Adrenal gland (tissue), 19 donors: ENCODE measurements at places on chromosomes 3 and 15. TPM values are rescaled to one million over a fixed set of nuclear protein-coding genes. Genes with fewer than 3 reads are reported as not detected.

GRCh38 chr3:12428126-12428525 is 56.2 kb upstream of the TSEN2 start:
- no peaks in the 10 kb centered on the region for H3K4me1 ChIP-seq
- H3K36me3 ChIP-seq: no peaks in the 10 kb centered on the region
- DNase-seq: no peak
- H3K4me3 ChIP-seq: no peak overlapping the region
- H3K27me3 ChIP-seq: no peaks in the 10 kb centered on the region

GRCh38 chr3:71926262-71926600 is 141.3 kb upstream of the PROK2 start:
- no peaks in the 10 kb centered on the region for H3K27me3 ChIP-seq
- no peaks in the 10 kb centered on the region for H3K4me1 ChIP-seq
- H3K4me3 ChIP-seq: no peak overlapping the region
- DNase-seq: no peak

- H3K36me3 ChIP-seq: no peaks in the 10 kb centered on the region
- DNase-seq: no peak
- H3K4me1 ChIP-seq: no peaks in the 10 kb centered on the region
- no peak overlapping the region for H3K4me3 ChIP-seq
Measured at GRCh38 chr15:76912430-76912829, 7.3 kb upstream of the SCAPER start.

GRCh38 chr15:98263787-98264186 is 303.3 kb downstream of the ARRDC4 start:
- no peaks in the 10 kb centered on the region for H3K4me1 ChIP-seq
- H3K27ac ChIP-seq: no peak overlapping the region
- no peaks in the 10 kb centered on the region for H3K27me3 ChIP-seq
- H3K36me3 ChIP-seq: no peaks in the 10 kb centered on the region
- DNase-seq: no peak
- no peak overlapping the region for H3K4me3 ChIP-seq

Gene CRABP1
- 1.2 TPM for polyA plus RNA-seq

Gene GPR62
- 0.13 TPM for polyA plus RNA-seq

Gene SKOR1
- polyA plus RNA-seq: 1.0 TPM
